ENCODE measurements at places on chromosomes 11 and 22.
A peak's percentile ranks its signal among the peaks of the same experiment; 100 is the strongest.

- DNase-seq: no peak
Measured at GRCh38 chr11:79285756-79286155, 155.1 kb downstream of the TENM4 start.

DNA sequence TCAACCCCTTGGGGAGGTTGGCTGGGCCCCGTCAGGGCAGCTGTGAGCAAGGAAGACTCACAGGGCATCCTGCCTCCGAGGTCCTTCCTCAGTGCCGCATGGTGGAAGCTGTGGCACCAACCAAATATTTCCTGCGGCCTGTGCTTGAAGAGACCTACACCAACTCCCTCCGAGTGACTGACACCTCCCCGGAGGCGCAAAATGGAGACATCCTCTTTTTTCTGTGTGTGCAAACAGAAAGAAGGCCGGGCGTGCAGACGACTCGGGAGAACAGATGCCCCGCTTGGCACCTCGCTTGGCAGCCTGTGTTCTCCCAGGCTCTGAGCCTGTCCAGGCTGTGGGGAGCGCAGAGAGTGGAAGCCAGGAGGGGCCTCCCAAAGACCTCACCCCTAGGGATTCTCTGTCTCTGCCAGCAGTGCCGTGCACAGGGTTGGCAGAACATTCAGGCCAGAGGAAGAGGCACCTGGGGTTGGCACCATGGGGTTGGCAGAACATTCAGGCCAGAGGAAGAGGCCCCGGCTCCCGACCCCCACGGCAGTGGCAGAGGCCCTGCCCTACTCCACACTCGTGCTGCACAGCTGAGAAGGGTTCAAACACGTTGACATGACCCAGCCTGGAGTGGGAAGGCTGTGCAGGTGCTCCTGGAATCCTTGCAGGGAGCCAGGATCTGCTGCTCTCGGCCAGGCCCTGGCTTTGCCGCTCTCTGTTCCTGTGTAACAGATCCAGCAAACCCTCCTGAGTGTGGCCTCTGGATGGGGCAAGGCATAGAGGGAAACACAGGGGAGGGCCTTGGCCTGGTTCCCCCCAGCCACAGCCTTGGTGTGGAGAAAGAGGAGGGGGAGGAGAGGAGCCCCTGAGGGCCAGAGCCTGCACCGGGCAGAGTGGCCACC, 805.5 kb downstream of the BRD1 start:
- no peak for DNase-seq

GRCh38 chr11:15940462-15941205, 415.7 kb downstream of the SOX6 start:
- DNase-seq: no peak

- DNase-seq: peak; percentile 10
Measured at GRCh38 chr11:32006799-32007388, 84.0 kb upstream of the RCN1 start.

- peak; percentile 37 for DNase-seq
Measured at GRCh38 chr11:130775306-130776060, 140.8 kb downstream of the SNX19 start.

DNA sequence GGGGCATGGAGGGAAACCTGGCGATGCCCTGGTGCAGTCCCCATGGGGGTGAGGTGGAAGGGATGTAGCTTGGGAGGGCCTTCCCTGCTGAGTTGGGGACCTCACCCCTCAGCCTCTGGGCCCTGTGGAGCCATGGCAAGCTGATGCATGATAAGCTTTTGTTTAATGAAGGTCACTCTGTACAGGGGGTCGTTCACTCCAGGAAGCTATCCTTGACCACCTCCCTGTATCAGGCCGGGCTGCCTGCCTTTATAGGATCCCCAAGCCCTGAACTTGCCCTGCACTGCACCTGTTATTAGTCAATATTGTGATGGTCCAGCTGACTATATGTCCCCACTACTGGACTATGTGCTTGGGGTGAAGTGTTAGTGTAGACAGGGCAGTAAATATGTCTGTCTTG, 49.7 kb upstream of the MYEOV start:
- no peak for DNase-seq

DNA sequence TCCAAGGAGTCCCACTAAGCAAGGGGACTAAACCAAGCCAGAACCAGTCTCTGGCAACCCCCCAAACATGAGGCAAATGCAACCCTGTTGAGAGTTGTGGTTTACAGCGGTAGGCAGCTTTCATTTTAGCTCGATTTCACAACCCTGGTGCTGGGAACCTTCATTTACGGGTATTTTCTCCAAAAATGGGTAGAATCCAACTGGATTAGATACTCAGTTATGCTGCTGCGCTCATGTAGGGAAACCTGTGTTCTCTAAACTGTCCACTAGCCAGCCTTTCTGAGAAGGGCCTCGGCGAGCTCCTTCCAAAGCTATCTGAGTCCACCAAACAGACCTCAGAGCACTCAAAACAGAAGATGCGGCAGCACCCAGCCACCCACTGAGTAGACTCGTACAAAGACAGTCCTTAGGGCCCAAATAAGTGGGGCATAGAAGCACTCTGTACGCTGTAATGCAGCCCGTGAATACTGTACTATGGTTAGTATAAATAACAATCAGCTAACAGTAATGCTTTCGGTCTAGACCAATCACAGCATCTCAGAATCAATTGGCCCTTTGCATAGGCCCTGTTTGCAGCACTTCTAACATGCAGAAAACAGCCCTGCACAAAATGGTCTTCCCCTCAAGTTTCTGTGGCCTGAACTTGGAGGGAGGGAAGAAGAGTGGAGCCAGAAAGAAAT, 104.7 kb downstream of the ETS1 start:
- DNase-seq: peak; percentile 79

DNA sequence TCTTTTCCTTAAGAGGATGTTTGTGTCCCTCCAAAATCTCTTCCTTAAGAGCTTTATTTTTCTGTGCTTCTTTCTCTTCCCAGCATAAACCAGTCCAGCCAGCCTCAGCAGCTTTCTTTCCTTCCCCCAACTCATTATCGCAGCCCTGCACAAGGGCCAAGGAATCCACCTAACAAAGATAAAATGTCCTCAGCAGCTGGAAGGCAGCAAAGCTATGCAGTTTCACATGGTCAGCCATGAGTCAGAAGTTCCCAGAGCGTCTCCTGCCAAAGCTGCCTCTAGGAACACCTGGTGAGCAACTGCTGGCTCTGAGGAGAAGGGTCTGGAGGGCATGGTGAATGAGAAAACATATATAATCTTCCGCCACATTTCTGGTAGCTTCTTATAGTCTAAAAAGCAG, 45.3 kb upstream of the HMGXB4 start:
- peak; percentile 82 for DNase-seq

- peak; percentile 58 for DNase-seq
Measured at GRCh38 chr11:2420502-2421225, 20.1 kb downstream of the TSSC4 start.

- no peak for DNase-seq
Measured at GRCh38 chr11:82895437-82896091, 4.7 kb downstream of the PRCP start.

DNA sequence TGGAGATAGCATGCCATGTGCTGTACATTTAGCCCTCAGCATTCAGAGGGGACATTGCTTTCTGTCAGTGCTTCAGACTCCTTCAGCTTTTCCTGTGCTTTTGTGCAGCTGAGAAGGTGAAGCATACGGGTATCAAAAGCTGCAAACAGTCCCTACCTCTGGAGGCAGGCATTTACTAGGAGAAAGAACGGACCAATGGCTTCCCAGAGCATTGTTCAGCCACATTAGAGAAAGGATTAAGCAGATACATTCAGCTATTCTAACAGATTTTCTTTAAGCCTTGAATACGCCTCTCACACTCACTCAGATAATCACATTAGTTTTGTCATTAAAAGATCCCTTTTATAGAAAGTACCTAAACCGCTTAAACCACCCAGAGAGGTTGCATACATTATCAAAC, 80.7 kb upstream of the FAM181B start:
- DNase-seq: no peak

DNA sequence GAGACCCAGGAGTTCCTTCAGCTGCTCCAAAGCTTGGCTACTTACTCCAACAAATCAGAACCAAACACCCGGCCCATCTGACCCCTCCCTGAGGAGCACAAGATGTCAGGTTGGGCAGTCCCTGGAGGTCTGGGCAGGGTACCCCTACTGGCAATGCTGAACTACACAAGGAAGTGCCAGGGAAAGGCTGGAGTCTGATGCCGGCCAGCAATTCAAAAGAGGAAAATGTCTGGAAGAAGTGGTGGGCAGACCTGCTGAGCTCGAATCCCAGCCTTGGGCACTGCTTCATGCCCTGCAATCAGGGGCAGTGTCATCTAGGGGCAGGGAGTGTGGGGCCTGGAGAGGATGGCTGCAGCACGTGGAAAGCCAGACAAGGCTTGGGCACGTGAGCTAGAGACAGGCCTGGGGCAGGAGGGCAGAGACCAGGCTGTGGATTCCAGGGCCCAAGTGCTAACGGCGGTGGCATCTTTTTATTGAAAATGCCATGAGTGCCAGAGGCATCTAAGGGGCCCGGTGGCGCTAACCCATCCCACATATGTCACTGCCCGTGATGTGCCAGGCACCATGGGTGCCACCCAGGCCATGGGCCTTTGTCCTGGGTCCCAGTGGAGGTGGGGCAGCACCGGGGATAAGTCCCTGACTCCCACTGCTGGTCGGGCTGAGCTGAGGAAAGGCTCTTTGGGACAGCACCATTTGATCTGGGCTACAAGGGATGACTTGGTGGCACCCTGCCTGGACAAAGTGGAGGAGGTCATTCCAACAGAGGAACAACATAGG, 97.9 kb upstream of the PITPNB start:
- DNase-seq: no peak

DNA sequence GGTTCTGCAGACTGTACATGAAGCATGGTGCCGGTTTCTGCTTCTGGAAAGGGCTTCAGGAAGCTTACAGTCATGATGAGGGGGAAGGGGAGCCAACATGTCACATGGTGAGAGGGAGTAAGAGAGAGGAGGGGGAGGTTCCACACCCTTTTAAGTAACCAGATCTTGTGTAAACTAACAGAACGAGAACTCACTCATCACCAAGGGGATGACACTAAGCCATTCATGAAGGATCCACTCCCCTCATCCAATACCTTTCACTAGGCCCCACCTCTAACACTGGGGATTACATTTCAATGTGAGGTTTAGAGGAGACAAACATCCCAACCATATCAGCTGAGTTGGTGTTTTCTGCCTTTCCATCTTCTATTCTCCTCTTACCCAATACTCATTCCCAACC, 83.5 kb downstream of the BDNF start:
- no peak for DNase-seq

GRCh38 chr22:38733724-38734381, 21.9 kb downstream of the SUN2 start:
- peak; percentile 59 for DNase-seq

DNA sequence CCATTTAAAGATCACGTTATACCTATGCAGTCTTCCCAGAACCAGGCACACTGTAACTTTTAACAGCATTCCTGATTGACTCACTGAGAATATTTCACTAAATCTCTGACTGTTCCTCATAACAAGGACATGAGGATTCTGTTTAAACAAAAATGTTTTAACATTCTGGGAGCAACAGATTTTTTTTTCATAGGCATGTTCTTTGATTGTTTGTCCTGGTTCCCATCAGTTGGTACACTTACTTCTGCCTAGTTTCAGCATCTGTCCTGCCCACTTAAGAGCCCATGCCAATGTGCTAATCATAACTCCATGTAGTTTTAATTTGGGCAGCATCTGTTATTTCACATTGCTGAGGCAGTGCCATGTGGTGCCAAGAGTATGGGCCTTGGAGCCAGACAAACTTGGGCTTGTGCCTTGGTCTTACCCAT, 138.5 kb upstream of the CTSC start:
- peak; percentile 7 for DNase-seq

DNA sequence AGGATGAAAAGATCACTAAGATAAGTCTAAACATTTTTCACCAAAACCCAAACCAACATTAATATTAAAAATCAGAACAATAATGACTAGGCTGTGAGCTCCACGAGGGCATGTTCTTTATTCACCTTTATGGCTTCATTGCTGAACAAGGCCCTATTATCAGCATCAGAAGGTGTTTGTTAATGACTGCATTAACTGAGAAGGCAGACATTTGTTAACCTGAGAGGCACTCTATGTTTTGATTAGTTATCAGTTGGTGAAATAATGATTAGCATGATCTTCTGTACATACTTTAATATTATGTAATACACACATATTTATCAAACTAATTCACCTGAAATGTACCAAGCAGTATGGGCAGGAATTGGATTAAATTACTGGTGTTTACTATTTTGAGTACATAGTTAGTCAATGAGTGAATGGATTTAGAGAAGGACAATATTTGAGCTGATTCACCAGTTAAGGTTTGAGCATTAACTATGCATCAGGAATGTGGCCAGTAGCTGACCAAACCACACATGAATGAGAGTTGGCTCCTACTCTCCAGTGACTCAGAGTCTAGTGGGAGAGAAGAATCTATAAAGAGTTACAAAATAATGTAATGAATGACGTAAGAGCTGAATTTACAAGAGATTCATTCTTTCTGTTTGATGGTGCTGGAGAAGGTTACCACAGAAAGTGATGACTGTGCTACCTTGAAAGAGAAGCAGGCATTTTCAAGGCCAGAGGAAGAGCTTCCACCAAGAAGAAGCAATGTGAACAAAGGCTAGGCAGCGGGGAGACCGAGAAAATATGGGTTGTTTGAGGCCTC, 6.7 kb downstream of the IL18 start:
- peak; percentile 85 for DNase-seq

DNA sequence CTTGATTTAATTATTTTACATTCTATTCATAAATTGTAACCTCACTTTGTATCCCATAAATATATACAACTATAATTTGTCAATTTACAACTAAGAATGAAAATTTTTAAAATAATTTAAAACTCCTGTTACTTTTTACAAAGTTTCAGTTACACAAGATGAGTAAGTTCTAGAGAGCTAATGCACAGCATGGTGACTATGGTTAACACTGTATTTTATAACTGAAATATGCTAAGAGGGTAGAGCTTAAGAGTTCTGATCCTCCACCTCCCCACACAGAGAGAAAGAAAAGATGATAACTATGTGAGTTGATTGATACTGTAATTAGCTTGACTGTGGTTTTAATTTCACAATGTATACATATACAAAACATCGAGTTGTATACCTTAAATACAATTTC, 412.5 kb upstream of the DDI1 start:
- no peak for DNase-seq

DNA sequence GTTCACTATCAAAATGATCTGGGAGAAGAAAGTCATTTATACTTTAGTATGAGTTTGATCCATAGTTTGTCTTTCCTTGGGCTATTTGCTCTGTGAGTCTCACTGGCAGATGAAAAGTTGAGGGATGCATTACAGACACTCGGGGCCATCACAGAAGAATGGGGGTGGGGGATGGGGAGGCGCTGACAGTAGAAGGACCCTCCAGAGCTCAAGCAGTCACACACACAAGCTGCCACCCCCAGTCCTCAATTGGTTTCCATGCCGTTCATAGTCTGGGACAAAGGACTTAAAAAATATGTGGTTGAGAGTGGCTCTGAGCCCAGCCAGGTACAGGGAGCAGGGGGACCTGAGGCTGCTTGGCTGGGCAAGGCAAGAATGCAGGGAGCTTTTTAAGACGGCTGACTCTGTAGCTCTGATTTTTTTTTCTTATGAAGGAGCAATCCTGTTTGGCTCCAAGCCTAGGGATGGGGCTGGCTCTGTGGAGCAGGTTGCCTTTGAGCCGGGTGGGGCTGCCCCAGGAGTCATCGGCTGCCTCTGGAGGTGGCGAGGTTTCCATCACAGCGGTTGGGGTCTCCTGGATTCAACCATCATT, 13.3 kb upstream of the ANO1 start:
- no peak for DNase-seq

All from MG63 (cell line).